ENCODE measurements at places on chromosomes 6 and 20.

DNA sequence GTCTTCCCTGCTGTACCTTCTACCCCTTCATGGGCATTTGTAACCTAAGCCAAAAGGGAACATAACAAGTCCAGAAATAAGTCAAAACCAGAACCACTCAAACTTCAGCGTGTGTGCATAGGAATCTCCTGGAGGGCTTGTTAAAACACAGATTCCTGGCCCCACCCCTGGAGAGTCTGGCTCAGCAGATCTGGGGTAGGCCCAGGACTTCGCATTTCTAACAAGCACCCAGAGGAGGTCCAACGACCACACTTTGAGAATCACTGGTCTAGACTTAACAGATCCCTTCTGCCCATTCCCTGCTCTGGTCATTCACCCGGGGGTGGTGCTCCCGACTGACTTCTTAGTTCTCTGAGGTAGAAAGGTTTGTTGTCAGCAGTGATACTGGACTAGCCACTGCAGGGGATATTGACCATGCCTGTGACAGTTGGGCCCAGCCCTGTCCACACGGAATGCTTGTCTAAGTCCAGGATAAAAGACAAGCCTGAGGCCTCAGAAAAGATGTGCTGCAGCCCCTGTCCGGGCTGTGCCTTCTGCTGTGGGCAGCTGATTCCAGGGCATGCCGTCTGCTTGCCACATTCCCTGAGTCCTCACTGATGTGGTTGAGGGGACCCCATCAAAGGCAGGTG, 68.6 kb downstream of the SYNJ2 start:
- DNase-seq, result no peak

DNA sequence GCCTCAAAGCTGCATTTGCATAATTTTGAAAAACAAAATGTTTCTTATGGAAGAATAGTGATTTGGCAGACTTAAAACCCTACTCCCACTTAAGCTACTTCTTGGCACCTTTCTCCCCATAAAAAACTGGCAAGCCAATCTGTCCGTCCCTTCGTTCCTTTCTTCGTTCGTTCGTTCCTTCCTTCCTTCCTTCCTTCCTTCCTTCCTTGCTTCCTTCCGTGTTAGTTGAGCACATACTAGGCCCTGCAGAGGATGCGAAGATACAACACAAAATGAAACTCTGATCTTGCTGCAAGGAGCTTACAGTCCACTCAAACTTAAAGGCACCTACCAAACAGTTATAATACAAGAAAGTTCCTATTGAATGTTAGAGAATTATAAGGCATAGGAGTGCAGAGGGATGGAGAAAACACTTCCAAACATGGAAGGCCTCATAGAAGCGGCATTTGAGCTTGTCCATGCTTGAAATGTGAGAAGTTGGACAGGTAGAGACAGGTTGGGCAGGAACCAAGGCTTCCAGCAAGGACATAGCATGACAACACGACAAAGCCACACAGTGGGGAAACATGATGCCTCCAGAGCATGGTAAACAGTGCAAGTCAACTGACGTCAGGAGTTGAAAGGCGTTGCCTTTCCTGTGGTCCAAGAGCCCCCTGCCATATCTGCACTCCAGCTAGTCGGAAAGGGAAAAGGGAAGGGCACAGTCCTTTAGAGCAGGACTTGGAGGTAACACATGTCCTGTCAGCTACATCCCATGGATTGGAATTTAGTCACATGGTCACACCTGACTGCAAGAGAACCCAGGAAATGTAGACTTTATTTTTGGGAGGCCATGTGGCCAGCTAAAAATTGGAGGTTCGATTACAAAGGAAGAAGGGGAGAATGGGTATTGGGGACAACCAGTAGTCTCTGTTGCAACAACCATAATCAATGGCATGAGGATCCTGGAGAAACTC, 7.0 kb downstream of the PNPLA1 start:
- no peak for DNase-seq

GRCh38 chr6:143333749-143334520, 116.6 kb downstream of the ADAT2 start:
- no peak for DNase-seq

DNA sequence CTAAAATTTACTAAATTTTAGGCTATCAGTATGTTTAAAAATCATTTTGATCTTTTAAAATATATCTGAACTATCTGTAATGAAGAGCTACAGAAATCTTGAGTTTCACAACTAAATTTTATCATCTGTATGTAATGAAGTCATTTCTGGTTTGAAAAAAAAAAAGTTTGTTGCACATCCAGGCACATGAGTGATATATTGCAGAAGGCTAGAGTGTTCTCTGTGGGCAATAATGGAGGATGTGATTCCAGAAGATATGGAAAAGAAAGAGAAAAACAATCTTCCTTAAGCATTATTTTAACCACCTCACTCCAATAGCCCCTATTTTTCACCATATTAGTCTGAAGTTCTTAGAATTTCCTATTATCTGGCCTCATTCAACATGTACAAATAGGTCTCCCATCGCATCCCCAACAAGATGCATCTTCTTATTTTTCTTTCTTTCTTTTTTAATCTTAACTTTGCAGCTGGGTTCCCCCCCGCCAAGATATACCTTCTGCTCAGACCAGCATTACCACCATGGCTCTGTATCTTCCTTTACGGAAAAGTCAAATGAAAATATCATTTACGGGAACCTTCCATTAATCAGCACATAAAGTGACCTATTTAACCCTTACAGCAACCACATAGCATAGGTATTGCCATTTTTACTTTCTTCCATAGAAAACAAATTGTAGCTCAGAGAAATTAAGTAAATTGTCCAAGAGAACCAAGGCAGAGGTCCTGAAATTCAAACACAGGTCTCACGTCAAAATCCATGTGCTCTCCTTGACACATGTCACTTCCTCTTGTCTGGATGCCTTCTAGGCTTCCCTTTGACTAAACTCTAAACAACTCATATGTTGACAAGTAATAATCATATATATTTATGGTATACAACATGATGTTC, 116.9 kb downstream of the KIF13A start:
- no peak for DNase-seq

DNA sequence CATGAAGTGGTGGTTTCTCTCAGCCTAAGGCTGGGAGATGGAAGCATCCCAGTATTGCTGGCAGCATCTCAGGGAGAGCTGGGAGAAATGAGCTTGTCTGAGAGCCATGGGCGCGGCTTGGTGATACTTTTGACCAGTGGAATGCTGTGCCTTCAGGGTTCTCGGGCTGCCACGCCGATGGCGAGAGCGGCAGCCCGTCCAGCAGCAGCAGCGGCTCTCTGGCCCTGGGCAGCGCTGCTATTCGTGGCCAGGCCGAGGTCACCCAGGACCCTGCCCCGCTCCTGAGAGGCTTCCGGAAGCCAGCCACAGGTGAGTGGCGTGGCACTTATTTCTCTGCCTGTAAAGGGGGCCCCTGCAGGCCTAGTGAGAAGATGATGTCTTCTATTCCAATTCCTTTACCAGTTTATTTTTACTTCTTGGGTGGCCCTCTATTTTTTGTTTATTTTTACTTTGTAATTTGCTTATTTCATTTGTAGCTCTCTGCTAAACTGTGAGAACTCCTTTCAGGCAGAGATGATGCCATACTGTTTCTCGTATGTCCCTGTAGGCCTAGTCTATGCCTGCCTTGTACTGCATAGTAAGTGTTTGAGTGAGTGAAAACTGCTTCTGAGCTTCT, 71.7 kb downstream of the ASXL1 start:
- DNase-seq, result no peak

GRCh38 chr6:115358616-115359015, 702.1 kb downstream of the FRK start:
- DNase-seq, result no peak

GRCh38 chr6:82980086-82980485, 85.6 kb downstream of the UBE3D start:
- peak; percentile 16 for DNase-seq

DNA sequence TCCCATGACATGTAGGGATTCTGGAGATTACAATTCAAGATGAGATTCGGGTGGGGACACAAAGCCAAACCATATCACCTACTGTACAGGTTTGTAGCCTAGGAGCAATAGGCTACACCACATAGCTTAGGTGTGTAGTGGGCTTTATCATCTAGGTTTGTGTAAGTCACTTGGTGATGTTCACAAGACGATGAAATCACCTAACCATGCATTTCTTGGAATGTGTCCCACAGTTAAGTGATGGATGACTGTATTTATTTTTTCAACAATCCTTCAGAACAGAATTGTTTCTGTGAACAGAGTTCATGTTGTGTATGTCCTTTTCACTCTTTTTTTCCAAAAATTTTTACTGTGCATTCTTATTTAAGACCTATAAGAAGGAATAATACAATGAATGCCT, 76.1 kb downstream of the DTD1 start:
- DNase-seq, result no peak

- no peak for DNase-seq
Measured at GRCh38 chr6:42978487-42978838, 518 bp downstream of the PEX6 start.

GRCh38 chr20:23420943-23421931, at the start of gene NAPB:
TSS of gene NAPB (minus strand) at chr20:23421488. CDS start at chr20:23421402, 86 bp downstream.
- peak; percentile 96 for DNase-seq

- DNase-seq, result no peak
Measured at GRCh38 chr6:44302856-44303255, 10.3 kb downstream of the AARS2 start.
